ENCODE measurements at places on chromosomes 6 and 20.
A peak's percentile ranks its signal among the peaks of the same experiment; 100 is the strongest.

DNA sequence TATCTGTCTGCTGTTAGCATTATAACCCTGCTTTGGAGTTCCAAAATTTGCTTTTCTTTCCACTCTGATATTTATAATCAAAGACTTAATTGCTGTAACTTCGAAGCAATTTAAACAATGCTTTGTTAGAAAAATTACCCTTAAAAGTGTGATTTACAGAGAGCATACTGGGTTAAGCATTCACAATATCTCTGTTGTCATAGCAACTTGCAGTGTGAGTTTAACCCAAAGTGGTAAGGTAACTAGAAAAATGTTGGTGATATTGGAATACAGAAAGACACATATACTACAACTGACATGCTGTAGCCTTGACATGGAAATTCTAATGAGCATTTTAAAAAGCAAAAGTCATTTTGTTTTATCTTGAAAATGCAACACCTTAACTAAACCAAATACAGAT lies 70.4 kb upstream of the SMLR1 start:
- no peak for DNase-seq

GRCh38 chr6:108482559-108482958 lies 78.2 kb upstream of the FOXO3 start:
- no peak for DNase-seq

DNA sequence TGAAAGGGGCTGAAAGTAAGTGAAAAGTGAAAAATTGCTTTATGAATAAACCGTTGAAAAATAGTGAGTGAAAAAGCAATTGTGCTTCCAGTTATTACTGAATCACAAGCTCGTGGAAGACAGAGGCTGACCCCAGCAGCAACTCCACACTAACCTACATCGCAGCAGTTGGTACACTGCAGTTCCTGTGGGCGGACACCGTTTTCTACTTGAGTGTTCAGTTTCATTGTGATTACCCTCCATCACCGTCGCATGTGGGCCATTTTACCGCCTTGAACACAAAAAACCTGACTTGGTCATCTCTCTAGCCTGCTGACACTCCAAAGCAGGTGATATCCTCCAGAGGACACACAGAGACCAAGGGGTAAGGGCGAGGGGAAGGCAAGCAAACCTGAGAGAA lies 28.4 kb downstream of the PRDM1 start:
- no peak for DNase-seq

- DNase-seq = no peak
Measured at GRCh38 chr20:16132036-16132798, 441.0 kb downstream of the KIF16B start.

DNA sequence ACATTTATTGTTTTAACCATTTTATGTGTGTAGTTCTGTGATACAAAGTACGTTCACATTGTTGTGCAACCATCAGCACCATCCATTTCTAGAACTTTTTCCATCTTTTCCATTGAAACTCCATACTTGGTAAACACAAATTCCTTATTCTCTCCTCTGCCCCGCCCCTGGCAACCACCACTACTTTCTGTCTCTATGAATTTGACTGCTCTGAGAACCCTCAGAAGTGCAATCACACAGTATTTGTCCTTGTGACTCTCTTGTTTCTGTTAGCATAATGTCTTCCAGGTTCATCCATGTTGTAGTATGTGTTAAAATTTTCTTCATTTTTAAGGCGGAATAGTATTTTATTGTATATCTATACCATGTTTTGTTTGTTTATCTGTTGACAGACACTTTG lies 56.9 kb downstream of the DHX35 start:
- no peak for DNase-seq

DNA sequence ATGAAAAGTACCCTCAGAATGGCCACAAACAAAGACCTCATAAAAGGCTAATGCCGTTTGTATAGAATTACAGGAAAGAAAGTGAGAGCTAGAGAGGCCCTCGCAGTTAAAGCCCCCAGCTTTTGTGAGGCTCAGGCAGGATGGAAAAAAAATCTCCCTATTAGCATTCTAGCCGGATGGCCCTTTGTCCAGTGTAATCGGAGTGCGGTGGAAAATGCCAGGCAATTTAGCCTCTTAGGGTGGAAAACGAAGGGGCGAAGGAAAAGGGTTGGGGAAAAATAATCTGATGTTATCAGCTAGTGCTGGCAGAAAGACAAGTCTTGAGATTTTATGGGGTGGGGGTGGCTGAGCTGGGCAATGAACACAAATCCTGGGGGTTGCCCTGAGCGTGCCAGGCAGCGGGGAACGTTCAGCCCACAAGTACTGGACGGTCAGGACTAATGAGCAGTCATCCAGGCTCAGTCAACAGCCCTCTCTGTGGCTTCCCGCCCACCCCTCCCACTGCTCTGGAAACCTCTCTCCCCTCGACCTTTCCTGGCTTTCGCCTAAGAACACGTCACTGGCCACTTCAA lies 92.4 kb downstream of the PSMG4 start:
- no peak for DNase-seq

GRCh38 chr6:128095362-128095761 lies 194.5 kb upstream of the THEMIS start:
- DNase-seq = no peak

- peak; percentile 20 for DNase-seq
Measured at GRCh38 chr6:27130668-27131428, 116.7 kb upstream of the PRSS16 start.

- no peak for DNase-seq
Measured at GRCh38 chr6:34018961-34019606, 126.8 kb downstream of the GRM4 start.

DNA sequence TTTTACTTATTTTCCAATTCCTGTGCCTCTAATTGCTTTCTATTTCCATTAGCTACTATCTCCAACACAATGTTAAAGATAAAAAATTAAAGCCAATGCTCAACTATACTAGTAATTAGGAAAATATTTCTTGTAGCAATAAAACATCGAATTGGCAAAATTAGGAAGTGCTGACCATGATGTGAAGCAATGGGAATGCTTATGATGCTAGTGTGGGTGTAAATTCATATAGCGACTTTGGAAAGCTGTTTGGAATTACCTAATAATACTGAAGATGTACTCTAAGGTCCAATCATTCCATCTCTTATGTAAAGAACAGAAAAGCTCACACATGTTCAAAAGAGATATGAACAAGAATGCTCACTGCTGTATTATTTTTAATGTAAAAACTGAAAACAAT lies 78.2 kb downstream of the UBE3D start:
- no peak for DNase-seq

- no peak for DNase-seq
Measured at GRCh38 chr20:1934721-1935573, 39.7 kb downstream of the SIRPA start.

DNA sequence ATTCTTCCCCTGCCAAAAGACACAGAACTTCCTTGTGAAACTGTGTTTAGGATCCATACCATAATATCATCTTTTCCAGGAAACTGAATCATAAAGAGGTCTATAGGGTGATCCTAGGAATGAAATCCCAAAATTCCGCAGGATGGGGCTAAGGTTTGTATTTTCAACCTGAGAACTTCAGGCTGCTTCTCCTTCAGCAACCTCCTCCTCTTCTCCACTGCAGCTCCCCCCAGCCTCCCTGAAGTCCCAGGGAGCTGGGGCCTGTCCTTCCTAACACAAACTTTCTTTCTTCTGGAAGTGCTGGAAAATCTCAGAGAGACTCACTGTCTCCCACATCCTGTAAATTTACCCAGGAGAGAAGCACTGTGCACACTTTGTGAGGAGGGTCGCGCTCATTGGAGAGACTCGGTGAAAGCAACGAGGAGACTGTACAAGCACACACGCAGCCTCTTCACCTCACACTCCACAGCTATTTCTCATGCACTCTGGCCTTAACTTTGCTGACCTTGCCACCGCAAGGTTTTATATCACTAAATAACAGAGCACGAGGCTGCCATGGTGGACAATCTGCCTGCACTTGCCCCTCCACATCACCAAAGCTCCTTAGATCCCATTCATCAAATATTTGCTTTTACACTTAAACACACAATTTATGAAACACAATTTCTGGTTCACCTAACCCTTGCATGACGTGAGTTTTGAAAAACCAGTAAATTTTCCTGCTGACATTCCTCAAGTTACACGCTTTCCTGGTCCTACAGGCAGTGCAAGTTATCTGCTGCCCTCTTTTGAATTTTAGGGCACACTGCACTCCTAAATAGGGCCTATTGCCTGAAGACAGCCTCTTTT lies 14.3 kb downstream of the ID4 start:
- peak; percentile 88 for DNase-seq

- no peak for DNase-seq
Measured at GRCh38 chr6:108052706-108053105, 21.8 kb downstream of the OSTM1 start.

DNA sequence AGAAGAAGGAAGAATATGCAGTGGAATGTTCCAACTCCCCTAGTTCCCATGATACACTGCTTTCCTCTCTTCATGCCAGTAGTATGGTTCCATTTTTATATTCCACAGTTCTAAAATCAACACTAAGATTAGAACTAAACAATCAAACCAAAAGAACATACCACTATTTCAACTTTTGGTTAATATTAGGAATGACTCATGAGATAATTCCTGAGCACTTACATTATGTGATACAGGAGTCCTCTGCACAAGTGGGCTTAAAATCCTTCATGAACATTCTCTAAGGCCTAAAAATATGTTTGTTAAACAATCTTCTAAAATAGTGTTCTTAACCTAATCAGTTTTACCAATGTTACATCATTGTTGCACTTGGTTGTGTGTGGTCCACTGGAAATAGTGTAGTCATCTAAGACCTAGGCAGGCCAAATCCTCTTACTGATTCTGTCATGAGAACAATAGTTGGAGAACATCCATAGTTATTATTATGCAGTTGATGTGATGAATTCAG lies 30.3 kb upstream of the RCAN2 start:
- no peak for DNase-seq

GRCh38 chr6:98574984-98575383 lies 259.4 kb upstream of the POU3F2 start:
- no peak for DNase-seq

DNA sequence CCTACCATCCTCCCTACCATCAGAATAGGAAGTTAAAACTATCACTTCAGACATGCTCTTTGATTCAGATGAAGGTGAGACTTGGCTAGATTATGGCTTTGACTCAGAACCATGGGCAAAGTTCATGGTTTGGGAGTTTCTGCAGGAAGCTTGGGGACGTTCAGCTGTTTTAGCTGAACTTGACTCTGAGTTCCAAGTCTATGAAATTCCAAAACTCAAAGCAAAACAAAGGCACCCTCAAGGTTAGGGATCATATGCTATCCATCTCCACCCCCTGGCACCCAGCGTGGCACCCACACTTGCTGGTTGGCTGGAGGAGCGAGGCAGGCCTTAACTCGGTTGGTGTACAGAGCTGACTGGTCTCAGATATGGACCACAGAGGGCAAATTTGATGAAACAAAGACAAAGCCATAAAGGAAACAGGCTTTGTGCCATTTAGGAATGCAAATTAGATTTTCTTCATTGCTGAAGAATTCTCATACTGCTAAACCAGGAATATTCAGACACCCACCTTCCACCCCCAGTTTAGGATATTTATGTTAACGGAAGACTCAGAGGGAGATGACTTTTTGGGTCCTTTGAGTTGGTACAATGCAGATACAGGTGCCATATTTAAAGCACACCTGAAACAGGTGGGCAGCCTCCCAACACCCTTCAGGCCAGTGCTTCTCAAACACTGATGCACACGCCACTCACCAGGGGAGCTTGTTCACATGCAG lies 88.4 kb upstream of the SLC22A16 start:
- DNase-seq = no peak

DNA sequence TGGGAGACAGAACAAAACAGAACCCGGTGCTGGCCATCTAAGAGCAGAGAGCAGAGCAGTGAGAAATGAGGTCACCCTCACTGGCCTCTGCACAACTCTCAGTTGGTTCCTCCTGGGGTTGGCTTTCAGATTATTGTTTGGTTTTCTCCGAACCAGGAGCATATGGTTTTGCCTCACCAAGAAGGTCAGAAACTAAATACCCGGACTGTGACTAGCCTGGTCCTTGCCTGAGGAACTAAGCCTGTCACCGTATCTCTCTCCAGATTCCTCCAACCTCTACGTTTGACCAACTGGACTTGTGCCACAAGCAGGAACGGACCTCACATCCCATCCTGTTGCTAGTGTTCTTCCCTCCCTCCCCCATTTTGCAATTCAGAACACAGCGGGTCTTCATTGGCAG lies 450.4 kb upstream of the JARID2 start:
- DNase-seq = no peak

DNA sequence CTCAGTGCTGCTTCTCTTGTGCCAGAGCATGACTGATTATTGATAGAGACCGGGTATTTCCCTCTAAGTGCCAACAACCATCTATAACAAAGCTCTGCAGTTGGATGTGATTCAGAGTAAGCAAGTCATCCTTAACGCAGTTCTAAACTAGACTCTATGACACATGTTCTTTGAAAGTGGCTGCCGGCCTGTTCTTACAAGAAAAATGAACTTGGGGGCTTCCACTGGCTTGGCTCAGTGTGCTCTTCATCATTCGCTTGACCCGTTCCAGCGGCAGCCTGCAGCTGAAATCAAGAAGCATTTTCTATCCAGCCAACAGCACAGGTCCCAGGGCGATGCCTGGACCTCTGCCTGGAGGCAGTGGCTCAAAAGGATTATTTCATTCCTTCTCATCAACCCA lies 29.8 kb downstream of the GFOD1 start:
- DNase-seq = no peak

GRCh38 chr20:15610787-15611186 lies 962.5 kb downstream of the KIF16B start:
- no peak for DNase-seq
